ENCODE measurements at places on chromosomes 5 and 9.

GRCh38 chr5:59238126-59238902 lies 655.2 kb downstream of the PDE4D start:
- DNase-seq, result no peak

GRCh38 chr9:110886832-110887231 lies 151.4 kb downstream of the LPAR1 start:
- DNase-seq, result peak; percentile 59

DNA sequence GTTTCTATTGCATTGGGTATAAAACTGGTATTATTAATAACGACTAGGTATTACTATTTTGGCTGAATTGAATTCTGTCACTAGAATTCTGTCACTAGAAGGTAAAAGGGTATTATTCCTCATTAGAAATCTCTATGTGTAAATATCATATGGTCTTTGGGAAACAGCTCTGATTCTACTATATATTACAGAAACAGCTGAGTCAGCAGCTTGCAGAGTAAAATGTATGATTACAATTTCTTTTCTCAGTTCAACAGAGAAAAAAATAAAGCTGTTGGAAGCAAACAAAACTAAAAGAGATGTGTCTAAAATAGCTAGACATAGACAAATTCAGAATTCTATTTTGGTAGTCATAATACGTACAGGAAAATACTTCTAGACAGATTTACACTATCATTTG lies 48.5 kb downstream of the HAPLN1 start:
- no peak for DNase-seq

- no peak for DNase-seq
Observed at GRCh38 chr5:139646111-139646510, 2.0 kb upstream of the CXXC5 start.

- DNase-seq, result no peak
Observed at GRCh38 chr9:25724424-25724823, 46.2 kb upstream of the TUSC1 start.

- DNase-seq, result peak; percentile 21
Observed at GRCh38 chr5:97600486-97600885, 417.4 kb upstream of the RIOK2 start.

All from LHCN-M2 (cell line).